ENCODE measurements at places on chromosomes 1 and 21.

GRCh38 chr1:165330483-165330882 is 26.0 kb downstream of the LMX1A start:
- DNase-seq = no peak

- no peak for DNase-seq
Observed at GRCh38 chr1:156775799-156776198, 8.5 kb downstream of the PRCC start.

GRCh38 chr1:11414926-11415538 is 63.9 kb upstream of the DISP3 start:
- no peak for DNase-seq

DNA sequence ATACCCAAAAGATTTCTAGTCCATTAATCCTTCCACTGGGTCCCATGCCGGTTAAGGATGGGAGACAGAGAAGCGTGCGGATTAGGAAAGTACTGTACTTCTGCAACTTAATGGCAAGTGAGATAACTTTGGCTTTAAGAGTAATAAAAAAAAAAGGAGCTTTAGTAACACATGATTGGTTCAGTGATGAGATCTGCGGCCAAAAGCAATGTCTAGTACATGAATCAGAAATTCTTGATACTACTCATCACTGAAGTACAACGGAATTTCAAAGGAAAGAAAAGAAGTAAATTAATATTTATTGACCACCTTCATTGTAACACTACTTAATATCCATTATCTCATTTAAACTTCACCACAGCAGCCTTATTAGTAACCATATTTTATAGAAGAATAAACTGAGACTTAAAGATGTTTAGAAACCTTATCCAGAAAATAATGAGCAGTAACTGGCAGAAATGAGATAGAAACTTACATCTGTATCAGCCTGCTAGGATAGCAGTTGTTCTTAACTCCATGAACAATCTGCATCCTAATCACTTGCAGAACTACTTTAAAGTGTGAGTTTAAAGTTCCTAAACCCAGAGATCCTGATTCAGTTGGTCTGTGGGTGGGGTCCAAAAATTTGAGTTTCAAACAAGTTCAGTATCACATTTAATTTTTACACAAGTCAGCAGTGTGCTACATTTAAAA is 14.1 kb upstream of the NUF2 start:
- DNase-seq = no peak

DNA sequence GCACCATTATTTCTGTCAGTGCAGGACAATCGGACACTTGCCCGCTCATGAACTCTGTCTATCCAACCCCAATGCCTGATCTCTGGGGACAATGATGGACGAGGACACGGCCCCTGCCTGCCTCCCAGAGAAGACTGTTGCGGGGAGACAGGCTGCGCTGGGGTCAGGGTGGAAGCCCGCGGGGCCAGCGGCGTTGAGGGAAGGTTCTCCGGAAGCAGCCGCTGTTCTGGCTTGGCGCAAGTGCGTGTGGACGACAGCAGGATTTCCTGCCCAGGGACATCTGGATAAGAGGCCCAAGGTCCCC is 18.8 kb downstream of the RHBG start:
- DNase-seq = no peak

- DNase-seq = no peak
Observed at GRCh38 chr1:203993256-203993655, 79.7 kb upstream of the SOX13 start.

GRCh38 chr21:39681845-39682244 is 63.1 kb upstream of the IGSF5 start:
- no peak for DNase-seq

DNA sequence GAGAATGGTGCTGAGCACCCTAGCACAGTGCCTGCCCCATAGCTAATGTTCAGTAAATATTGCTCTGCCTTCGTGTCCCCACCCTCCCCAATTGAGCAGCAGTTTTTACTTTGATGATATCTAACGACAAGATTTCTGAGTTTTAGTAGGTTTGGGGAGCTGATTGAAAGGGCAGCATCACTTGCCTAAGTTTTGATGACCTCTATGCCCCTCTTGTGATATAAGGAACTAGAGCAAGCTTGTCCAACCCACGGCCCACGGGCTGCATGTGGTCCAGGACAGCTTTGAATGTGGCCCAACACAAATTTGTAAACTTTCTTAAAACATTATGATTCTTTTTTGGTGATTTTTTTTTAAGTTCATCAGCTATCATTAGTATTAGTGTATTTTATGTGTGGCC is 1.6 kb downstream of the CNIH4 start:
- DNase-seq = no peak

DNA sequence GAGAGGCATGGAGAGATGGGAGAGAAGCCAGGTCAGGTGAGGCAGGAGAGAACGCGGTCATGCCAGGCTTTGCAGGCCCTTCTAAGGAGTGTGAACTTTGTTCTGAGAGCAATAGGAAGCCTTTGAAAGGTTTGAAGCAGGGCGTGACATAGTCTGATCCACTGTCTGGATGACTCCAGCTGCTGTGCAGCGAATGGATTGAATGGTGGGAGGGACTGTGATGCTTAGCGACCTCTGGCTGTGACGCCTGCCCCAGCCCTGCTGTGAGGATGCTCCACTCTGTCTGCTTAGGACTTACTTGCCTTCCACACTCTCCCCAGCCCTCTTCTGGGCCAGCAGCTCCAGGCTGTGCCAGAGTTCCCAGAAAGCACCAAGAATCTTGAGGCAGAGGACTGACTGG is 41.8 kb upstream of the POU3F1 start:
- DNase-seq = no peak

DNA sequence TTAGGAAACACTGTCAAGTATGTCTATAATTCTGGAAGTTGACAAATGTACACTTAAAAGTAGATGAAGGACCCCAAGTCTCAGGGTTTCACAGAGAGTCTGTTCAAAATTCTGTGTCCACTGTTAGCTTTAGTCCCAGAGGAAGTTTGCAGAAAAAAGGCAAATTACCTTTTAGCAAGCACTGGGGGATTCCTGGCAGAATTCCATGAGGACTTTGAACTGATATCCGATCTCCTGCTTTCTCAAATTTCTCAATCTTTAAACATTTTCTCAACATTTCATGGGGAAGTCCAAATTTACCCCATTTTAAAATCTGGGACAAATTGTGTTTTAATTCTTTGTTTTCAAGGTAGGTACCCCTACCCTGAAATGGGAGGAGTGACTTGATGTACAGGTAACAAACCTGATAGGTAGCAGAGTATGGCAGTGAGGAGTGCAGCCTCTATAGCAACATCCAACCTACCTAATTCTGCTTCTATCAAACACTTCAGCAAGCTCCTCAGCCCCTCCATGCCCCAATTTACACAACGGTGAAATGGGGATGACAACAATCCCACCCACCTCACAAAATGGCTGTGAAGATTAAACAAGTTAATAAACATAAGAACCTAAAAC is 344.9 kb downstream of the OMA1 start:
- DNase-seq = no peak

DNA sequence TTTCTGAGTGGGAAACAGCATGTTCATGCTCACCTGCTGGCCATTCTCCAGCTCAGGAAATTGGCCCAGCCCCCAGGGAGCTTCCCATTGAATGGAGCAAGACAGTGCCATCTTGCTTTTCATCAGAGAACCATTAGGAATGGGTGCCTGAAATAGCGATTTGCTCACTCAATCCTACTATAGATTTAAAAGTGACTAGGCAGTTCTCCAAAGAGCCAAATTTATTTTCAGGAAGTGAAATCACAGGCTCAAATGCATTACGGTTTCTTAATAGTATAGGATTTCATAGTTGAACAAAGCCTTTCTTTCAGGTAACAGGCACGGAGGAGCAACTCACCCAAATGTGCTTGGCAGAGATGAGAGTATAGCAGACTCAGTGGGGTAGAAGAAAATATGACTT is 272.1 kb downstream of the GRIK1 start:
- DNase-seq = no peak

- DNase-seq = no peak
Observed at GRCh38 chr1:153380711-153381110, 5.3 kb upstream of the S100A12 start.

GRCh38 chr21:15275615-15276235 is 210.9 kb upstream of the NRIP1 start:
- DNase-seq = no peak

DNA sequence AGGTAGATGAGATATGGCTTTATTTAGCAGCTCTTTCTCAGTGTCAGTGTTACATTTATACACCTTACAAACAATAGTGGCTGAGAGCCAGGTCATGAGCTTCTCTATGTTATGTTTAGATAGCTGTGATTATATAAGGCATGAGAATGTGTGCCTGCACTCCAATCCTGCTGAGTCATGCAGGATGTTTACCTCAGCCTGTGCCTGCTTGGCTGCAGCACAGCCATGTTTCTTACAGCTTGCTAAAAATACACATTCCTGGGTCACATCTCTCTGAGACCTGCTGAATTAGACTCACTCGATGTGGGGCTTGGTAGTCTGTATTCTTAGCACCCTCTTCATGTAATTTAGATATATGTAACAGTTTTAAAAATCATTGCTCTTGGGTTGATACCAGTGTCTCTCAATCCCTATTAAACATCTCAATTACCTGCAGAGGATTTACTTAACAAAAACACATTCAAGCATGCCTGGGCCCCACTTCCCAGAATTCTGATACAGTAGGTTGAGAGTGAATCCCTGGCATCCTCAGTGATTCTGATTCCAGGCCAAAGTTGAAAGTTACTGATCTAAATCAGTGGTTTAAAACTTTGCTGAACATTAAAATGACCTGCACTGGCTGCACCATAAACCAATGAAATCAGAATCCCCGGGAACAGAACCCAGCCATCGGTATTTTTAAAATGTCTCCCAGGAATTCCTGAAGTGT is 107.5 kb downstream of the GDAP2 start:
- no peak for DNase-seq

DNA sequence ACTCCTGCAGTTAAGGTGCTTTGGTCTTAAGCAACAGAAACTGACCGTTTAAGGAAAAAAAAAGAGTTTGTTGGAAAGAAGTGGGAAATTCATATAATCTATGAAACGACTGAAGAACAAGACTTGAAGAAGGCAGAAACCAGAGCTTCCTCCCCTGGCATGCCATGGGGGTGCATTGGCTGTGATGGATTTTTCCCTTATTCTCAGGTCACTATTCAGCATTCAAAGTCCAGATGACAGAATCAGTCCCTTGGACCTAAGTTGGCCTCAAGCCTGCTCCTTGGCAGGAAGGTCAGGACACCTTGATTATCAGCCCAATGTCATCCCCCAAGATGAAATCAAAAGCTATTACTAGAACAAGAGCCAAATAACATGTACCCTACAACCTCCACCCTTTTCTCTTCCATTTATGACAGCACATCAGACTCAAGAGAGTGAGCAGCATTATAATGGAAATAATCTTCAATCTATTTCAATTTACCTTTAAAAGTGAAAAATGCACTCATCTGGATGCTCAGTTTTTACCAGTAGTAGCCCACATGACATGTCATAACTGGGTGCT is 15.8 kb upstream of the TMEM9 start:
- no peak for DNase-seq

- no peak for DNase-seq
Observed at GRCh38 chr1:102732927-102733326, 375.4 kb downstream of the COL11A1 start.

GRCh38 chr1:18828224-18828623 is 31.2 kb downstream of the TAS1R2 start:
- no peak for DNase-seq

GRCh38 chr1:37158113-37158749 is 123.9 kb upstream of the GRIK3 start:
- no peak for DNase-seq

- DNase-seq = no peak
Observed at GRCh38 chr21:36889401-36889800, 77.1 kb downstream of the HLCS start.

GRCh38 chr1:77039111-77039510 is 171.8 kb downstream of the ST6GALNAC5 start:
- DNase-seq = no peak

GRCh38 chr1:163022129-163022528 is 47.0 kb upstream of the RGS4 start:
- DNase-seq = no peak

GRCh38 chr1:87760155-87760554 is 431.5 kb downstream of the LMO4 start:
- no peak for DNase-seq

DNA sequence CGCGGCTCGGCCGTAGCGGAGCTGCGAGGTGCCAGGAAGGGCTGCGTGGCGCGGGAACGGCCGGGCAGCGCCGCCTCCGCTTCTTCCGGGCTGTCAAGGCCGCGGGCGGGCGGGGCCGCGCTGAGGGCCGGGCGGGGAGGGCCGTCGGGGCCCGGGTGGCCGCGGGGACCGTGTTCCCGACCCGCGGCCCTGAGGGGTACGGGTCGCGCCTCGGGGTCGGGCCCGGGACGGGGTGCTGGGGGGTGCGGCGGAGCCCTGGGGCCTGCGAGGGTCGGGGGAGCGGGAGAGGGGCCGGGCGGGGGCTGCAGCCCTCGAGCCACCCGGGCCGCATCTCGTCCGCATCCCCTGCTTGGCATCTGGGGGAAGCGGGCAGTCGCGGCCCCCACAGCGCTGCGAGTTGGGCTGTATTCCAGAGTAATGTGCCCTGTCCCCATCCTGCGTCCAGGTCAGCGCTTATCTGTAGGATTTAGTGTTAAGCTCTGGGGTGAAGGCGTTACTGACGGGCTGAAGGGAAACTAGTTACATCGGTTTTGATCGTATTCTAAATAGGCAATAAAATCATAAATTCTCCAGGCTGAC is 379 bp downstream of the RER1 start:
- no peak for DNase-seq

- peak; percentile 78 for DNase-seq
Observed at GRCh38 chr1:224329842-224330753, at the start of gene NVL. Gene NVL, minus strand, starts transcription at chr1:224330172. Its CDS starts 45 bp downstream, at chr1:224330127.

DNA sequence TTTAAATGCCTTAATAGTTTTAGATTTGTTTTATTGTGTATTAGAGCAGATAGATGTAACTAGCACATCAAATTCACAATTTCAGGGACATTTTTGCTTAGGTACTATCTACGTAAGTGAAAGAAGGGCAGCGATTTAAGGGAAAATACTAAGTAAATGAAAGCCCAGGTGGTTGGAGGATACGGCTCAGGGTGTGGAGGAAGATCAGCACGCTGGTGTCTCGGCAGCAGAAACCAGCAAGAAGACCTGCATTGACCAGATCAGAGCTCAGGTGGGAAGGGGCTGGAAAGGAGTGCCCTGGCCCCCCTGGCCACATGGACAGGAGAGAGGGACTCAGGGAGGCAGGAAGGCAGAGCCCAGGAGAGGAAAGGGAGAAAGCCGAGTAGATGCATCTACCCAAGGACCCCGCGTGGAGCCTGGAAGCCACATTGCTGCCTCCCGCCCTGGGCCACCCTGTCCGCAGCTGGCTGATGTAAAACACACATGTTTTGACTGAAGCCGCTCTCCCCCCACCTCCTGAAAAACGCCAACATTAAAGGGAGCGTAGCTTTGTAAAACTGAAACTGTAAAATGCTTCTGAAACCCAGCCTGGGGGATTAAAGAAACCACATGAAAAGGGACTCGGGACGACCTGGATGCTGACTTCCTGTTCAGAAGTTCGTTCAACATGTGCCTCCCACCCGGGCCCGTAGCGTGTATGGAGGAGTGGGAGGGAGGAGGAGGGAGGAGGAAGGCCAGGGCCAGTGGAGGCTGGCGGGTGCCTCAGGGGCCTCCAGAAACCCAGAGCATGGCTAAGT is 72.6 kb upstream of the TARDBP start:
- DNase-seq = no peak
